Activated CD4-positive, alpha-beta T cell treated with anti-CD3 and anti-CD28 coated beads, Interleukin-2, amount 50 U/mL, for 48 hours (primary cell): ENCODE measurements at places on chromosomes 1 and 21.

GRCh38 chr1:40316595-40317393, at the start of gene COL9A2:
TSS of gene COL9A2 (minus strand) at chr1:40317286. CDS start at chr1:40317197, 89 bp downstream.
- peak; percentile 58 for DNase-seq

DNA sequence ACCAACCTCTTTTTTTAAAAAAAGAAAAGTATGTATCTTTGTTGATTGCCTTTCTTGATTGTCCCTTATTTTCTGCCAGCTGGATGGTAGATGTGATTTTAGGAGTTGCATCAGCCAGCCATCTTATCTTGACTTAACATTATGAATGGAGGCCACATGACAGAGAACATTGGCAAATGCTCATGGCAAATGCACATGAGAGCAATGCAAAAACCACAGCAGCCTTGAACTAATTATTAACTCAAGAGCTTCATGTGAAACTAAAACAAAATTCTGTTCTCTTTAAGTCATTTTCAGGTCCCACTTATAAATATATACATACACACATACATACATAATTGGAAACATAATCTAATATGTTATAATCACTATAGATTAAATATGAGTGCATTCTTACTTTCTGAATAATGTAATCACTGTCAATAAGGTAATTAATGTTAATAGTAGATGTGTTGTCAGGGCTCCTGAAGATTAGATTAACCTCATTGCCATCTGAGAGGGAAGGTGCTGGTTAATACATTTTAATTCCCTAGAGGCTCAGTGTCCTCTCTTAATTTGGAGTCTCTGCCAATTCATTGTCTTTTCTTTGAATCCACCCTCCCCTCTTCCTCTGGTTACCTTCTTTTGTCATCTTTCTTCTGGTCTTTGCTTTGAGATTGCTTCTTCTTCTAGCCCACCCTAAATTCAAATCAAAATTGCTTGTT, 962.2 kb downstream of the ADGRL2 start:
- no peak for DNase-seq

GRCh38 chr1:210129759-210130158, 102.8 kb upstream of the SERTAD4 start:
- DNase-seq, result no peak

GRCh38 chr21:37249112-37249904, 17.8 kb downstream of the VPS26C start:
- no peak for DNase-seq

DNA sequence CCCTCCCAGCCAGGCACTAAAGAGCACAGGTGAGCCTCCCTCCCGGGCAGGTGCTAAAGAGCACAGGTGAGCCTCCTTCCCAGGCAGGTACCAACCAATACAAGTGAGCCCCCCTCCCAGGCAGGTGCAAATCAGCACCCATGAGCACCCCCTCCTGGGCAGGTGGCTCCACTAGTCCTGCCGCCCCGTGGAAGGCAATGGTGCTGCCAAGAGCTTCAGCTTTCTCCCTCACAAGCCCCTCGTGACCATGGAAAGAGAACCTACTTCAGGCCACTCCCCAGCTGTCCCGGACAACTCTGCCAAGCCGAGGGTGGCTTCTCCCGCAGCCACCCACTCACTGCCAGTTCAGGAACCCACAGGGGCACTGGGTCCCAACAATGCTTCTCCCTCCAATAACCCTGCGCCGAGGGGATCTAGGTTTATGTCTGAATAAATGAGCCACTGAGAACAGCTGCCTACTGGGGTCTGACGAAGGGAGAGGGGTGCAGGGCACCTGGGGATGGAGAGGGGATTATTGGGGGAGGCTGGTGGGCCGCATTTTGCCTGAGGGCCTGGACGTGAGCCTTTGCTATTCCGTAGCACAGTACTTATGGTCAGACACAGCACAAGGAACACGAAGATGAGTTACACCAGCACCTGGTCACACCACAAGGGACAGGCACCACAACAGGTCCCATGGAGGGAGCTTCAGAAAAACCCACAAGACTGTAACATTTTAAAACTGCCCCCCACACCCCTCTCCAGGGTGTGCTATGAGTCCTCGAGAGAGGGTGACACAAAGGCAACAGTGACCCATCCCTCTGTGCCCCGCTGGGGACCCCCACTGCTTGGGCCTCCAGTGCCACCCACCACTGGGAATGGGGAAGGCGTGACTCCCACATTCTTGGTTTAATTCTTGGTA, 46.3 kb downstream of the PRDM15 start:
- no peak for DNase-seq
